ENCODE measurements at places on chromosomes 3 and 15.

GRCh38 chr3:34972481-34972880, 666.8 kb upstream of the ARPP21 start:
- no peak for DNase-seq

GRCh38 chr3:107117922-107118536, 259.2 kb upstream of the CCDC54 start:
- peak; percentile 10 for DNase-seq

GRCh38 chr3:46334741-46335478, 19.0 kb upstream of the CCR2 start:
- no peak for DNase-seq

GRCh38 chr15:64249406-64249805, 86.6 kb upstream of the PPIB start:
- no peak for DNase-seq

DNA sequence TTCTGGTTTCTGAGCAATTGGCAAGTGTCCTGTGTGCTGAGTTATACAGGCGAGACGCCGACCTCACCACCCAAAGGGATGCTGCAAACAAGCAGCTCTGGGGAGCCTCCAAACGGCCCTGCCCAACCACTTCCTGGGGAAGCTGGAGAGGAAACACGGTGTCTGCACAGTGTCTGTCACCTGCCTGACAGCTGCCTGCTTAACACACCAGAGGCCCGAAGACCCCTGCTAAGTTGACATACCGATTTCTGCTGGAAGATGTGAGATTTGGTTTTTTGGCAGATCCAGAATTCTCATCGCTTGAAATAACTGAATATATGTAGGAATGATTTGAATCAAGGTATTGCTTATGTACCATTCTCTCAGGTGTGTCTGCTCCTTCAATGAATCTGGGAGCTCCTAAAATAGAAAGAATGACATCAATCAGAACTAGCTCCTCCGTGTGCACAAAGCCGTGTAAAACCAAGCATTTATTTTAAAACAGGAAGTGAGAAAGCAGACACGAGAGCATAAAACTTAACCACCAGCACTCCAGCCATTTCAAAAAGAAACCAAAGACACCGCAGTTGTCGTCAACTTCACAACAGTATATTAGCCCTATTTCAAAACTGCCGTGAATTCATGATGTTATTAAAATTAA, 27.2 kb downstream of the LRRC2 start:
- DNase-seq: no peak

GRCh38 chr3:193499801-193500485, 54.8 kb downstream of the ATP13A4 start:
- no peak for DNase-seq

DNA sequence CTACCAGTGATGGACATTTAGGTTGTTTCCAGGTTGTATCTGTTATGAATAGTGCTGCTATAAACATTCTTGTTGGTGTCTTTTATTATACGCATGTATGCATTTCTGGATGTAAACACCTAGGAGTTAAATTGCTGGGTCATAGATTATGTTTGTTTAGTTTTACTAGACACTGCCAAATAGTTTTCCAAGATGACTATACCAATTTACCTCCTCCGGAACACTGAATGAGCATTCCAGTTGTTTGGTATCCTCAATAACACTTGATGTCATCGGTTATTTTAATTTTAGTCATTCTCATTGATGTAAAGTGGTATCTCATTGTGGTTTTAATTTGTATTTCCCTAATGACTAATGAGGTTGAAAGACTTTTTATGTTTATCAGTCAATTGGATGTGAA, 36.6 kb upstream of the ARID3B start:
- no peak for DNase-seq

GRCh38 chr3:90018779-90019178, 911.4 kb downstream of the EPHA3 start:
- no peak for DNase-seq

GRCh38 chr15:64236156-64236894, 73.5 kb upstream of the PPIB start:
- DNase-seq: no peak

- peak; percentile 89 for DNase-seq
Measured at GRCh38 chr3:184135149-184135910, at the start of gene EIF2B5. Gene EIF2B5, plus strand, starts transcription at chr3:184135358. Its CDS starts 28 bp downstream, at chr3:184135386.

GRCh38 chr3:18809640-18810305, 338.5 kb upstream of the KCNH8 start:
- no peak for DNase-seq

GRCh38 chr3:97763586-97764406, 762 bp upstream of the ARL6 start:
- no peak for DNase-seq

GRCh38 chr3:46746711-46747110, 29.0 kb upstream of the PRSS50 start:
- DNase-seq: no peak

DNA sequence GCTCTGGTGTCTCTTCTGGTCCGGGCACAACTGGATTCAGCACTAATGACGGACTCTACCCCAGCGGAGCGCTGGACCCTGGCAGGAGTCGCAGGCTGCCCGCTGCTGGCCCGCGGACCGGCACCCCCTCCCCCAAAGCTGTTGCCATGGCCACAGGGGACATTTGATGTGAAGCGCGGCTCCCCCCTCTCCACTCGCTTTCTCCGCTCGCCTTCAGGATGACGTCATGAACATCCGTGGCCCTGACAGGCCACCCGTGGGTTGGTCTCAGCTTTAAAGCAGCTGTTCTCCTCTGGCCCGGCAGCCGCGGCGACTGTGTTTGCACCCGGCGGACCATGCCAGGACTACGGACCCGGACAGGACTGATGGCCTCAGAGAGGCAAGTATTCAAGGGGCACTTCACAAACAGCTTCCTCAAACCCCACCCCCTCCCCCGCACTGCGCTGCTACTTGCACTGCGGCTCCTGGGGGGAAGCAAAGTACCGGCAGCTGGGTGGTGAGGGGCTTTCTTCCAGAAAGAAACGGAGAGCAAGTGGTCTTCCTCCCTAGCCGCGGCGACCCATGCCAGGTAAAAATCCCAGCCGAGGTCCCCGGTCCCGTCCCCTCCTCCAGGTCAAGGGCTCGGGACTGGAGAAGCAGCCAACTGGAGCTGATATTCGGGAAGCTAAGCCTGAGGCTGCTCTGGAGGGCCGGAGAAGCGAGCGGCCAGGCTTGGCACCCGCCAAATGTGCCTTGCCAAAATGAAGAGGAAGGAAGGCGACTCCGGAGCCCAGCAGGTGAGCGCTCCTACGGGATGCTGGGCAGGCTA, 16.6 kb upstream of the AEN start:
- peak; percentile 63 for DNase-seq

GRCh38 chr3:9422712-9423424, 25.5 kb downstream of the SETD5 start:
- DNase-seq: peak; percentile 88

All from cerebellum (tissue), 4 donors.